ENCODE measurements at places on chromosomes 7 and 10. TPM values are rescaled to one million over a fixed set of nuclear protein-coding genes. Genes with fewer than 3 reads are reported as not detected.

PRSS37 gene
- not detected for total RNA-seq

PRR15 gene
- total RNA-seq, result not detected

CAMK2B gene
- total RNA-seq, result 3.3 TPM

SRRM3 gene
- total RNA-seq, result 0.37 TPM

DNA sequence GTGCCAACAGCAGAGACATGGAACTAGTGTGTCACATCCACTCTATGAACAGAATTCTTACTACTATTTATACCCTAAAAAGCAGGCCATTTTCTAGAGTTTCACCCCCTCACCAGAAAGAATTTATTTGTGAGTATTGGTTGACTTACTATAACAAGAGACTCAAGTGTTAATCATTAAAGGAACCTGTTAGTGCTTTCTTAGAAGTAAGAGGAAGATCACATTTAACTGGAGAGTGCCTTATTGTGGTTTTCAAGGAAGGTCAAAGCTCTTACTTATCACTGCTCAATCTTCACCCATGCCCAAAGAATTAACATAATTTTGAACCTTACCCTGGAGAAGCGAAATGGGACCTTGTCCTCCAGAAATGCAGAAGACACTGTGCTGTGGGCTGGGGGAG, 169.3 kb upstream of the PRSS1 start:
- DNase-seq, result no peak

GRCh38 chr10:44995914-44996669, 4.6 kb upstream of the ZNF22 start:
- DNase-seq, result peak; percentile 63

DNA sequence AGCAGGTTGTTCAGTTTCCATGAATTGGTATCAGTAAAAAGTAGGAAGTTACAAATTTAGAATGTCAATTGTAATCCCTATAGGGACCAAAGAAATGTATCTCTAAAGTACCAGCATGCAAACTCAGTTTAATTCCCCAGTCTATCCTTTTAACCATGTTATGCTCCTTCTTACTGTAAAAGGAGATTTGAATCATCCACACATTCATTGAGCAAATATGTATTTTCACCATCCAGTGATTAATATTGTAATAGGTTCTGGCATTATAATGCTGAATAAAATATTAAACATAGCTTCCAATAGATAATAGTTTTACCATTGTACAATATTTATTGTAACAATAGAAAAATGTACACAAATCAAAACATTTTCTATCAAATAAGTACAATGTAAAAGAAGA, 228.2 kb upstream of the SEMA3A start:
- no peak for DNase-seq

- no peak for DNase-seq
Observed at GRCh38 chr10:21534280-21534586, 201 bp downstream of the MLLT10 start.

DNA sequence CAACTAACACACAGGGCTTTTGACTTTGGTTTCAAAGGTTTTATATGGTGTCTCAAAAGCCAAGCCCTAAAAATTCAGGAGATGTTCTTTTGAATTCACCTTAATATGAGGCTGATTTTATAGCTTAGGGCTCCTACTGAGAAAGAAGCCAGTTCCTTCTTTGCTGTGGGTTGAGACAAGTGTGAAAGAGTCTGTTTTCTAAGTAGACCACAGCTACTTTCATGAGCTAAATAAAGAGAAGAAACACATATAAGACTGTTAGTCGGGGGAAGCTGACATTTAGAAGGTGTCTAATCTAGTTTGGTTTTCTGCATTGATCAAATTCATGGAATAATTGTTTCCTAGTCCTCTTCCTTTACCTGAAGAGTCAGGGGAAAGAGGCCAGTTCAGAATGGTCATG, 332.1 kb upstream of the CELF2 start:
- no peak for DNase-seq

DNA sequence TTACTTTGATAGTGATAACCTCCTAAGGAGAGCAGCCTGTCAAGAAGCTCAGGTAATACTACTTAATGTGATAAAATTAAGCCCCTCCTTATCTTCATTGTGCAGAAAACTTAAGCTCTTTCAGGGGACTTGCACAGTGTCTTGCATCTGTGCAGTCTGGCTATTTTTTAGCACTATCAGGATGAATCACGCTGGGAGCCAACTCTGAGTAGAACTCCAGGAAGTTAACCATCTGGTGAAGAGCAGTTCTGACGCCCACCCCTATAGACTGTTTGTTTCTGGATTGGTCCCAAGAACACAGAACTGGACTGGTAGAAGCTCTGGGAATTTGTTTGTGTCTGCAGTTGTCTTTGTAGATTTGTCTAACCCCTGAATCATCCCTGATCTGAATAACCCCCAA, 41.9 kb downstream of the AGK start:
- no peak for DNase-seq

DNA sequence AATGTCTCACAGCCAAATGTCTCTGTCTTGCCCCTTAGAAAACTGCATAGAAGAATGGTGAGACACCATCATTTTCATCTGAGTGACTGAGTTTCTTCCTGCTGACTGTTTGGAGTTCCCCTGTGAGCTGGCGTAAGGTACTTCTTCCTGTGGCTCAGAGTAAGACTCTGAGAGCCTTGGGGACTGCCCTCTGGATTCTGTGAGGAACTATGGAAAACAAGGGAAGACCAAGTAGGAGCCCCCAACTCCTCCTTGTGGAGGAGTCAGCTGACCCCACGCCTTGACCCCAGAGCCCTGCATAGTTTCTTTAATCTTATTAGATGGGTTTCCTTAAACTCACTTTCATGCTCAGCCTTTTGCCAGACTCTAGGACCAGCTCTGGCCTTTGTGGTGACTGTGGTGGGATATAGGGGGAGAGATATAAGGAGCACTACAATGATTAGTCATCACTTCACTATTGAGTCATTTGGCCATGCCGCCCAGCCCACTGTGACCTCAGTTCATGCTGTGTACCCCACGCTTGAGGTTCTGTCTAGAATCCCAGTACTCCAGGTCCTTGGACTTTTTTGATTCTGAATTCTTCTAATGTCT, 51.8 kb upstream of the FAM133B start:
- no peak for DNase-seq

DNA sequence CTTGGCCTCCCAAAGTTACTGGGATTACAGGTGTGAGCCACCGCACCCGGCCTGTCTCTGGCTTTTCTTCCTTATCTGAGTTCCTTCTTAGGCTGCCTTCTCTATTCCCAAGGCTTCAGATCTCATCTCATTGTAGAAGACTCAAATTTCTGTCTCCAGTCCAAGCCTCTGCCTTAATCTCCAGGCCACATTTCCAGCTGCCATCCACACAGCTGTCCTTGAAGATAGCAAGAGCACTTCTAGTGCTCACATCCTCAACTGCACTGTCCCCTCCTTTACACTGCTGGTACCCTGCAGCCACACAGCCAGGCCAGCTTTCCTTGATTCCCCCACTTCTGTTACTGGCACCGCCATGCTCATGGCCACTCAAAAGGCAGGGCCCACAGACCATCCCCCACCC, 35.6 kb downstream of the POLL start:
- DNase-seq, result no peak

DNA sequence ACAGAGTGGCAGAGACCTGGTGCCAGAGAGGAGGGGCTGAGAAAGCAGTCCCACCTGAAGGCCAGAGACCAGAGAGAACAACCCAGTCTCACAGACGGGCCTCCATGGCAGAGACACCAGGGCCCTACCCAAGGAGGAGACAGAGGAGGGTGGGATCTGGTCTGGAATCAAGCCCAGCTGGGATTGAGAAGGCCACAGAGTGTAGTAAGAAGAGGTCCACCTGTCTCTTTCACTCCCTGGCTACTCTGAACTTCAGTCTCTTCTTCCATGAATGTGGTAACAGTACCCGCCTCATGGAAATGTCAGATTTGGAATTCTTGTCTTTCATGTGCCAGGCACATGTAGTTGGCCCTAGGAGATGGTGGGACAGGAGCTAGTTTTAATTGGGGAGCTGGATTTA, 55.6 kb downstream of the CLIP2 start:
- no peak for DNase-seq

DNA sequence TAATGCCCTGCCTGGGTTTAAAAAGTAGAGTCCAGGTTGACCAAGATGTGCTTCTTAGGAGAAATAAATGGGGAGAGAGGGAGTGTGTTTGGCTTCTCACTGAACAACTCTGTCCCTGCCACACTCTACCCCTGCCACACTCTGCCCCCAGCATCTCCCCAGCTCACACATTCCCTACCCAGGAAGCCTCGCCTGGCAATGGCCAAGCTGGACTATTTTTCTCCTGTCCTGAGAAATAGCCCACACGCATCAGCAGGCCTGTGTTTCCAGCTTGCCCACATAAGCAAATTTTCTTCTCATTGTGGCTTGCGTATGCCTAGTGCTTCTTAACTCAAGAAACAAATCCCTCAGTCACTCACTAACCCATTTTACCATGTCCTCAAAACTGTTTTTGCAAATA, 1.8 kb downstream of the LRRC18 start:
- DNase-seq, result no peak

DNA sequence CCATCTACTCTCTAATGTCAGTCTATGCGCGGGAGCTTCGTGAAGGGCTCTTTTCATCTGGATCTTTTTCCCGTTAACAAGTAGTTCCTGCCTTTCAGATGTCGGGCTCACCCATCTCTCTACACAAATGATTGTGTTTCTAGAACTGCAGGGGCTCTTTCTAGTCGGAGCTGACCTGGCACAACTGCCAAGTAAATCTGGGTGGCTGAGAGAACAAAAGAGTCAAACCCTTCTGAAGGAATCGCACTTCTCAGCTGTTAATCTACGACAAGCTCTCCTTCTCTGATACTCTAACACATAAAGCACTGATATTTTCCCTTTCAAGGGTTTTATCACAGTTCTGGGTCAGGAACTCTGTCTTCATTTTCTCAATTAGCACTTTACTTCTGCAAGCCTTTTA, 144.7 kb downstream of the NRP1 start:
- no peak for DNase-seq

DNA sequence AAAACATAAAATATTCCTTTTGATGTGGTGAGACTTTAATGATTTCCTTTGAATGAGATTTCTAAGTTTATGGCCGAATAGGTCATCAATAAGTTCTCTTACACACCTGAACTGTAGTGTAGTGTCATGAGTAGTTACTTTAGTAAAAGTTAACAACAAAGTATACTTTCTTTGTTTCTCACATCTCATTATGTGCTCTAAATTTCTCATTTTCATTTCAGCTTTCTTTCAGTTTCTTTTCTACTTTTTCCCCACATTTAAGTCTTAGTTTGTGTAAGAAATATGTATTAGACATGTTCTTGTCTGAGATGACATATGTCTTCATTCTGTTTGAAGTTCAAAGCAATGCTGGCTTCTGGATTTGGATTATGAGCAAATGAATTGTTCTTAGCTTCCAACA, 348.1 kb downstream of the ANKRD7 start:
- DNase-seq, result no peak

GRCh38 chr7:27900006-27900405, 160.0 kb downstream of the TAX1BP1 start:
- DNase-seq, result no peak

GRCh38 chr7:139426258-139427028, 57.0 kb downstream of the KLRG2 start:
- DNase-seq, result no peak

DNA sequence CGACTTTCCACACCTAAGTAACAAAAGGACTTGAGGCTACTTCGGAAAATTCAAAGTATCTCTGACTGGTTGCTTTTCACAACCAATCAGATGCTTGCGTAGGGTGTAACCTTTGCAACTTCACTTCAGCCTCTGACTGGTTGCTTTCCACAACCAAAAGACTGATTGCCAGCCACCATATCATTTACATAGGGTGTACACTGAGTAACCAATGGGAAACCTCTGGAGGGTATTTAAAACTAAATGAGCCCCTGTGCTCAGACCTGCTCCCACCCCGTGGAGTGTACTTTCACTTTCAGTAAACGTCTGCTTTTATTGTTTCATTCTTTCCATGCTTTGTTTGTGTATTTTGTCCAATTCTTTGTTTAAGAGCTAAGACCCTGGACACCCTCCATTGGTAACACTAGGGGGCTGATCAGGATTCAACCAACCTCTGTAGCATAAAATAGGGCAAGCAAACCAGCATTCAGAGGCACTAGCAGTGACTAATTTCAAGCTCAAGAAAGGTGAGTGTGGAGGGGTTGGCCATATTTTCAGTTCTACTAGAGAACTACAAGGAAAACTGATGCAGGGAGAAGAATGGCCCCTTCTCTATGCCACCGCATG, 390.8 kb downstream of the POM121L12 start:
- no peak for DNase-seq

DNA sequence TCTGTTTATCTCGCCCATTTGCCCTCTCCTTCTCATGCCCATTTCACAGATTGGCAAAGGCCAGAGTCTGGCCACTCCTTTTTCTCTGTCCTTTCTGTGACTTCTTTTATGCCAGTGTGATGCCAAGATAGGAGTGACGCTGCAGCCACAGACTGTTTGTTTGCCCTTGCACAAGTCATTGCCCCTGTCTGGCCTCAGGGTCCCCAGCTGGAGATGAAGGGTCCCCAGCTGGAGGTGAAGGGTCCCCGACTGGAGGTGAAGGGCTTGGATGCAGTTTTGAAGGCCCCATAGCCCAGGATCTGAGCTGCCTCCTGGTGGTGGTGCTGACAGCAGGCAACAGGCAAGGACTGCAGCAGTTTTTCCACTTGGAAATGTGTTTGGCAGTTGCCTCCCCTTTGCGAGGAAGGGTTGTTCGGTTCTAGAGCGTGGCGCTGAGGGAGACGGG, 50.8 kb upstream of the SLC29A3 start:
- DNase-seq, result no peak

GRCh38 chr10:63106111-63106755, 26.9 kb upstream of the NRBF2 start:
- DNase-seq, result no peak

- DNase-seq, result no peak
Observed at GRCh38 chr10:60737242-60737641, 41.0 kb upstream of the CDK1 start.
